ENCODE measurements at places on chromosomes 7 and 10.

DNA sequence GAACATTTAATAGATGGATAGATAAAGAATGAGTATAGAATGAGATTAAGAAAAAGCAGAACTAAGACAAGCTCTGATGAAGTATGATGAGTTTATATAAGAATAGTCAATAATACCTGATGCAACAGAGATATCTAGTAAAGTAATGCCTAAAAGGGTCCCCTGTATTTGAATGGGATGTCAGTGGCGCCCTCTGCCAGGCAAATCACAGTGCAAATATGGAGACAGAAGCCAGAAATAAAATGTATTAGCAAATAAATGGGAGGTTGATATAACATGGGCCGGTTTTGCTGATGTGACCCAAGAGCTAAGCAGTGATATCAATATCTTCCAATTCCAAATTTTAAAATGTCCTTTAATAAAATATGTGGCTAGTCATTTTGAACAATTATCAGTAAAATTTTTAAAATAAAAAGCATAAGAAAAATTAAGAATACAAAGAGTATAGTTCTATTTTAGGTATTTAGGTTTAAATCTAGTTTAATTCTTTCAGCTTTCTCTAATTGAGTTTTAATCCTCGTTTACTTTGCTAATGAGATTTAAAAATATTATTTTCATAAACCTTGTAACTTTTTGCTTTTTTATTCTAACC, 62.6 kb downstream of the ADK start:
- DNase-seq, result no peak

- DNase-seq, result no peak
These were observed 3.4 kb upstream of the GAL3ST4 start for GRCh38 chr7:100171840-100172239.

DNA sequence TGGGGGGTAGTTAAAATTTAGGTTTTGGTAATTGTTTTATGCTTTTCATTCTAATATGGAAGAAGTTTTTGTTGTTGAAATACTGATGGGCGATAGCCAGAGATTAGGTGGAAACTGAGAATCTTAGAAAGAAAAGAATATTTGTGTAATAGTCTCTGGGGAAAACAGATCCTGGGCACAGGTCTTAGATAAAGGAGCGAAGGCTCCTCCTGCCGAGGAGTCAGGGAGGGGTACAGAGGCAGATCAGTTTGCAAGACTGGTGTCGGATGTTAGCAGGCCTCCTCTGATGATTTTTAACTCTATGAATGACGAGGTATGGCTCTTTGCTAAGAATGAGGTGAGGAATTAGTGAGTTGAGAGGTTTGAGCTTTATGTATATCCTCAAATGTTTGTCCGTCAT, 339.7 kb downstream of the HGF start:
- no peak for DNase-seq

DNA sequence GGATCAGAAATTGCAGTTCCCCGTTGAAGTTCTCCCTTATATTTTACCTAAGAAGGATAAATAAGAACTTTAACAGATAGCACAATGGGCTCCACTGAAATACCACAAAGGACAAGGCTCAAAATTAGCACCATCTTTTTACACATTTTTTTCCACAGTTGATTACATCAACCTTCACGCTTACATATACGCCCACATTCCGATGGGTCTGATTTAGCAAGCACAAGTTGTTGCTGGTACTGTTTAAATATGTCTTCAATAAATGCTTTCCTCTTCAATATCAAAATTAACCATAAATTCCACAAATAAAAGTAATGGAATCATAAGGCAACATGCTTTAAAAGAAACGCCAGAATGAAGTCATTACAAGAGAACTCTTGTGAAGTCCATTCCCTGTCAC, 79.5 kb downstream of the NEBL start:
- DNase-seq, result no peak

DNA sequence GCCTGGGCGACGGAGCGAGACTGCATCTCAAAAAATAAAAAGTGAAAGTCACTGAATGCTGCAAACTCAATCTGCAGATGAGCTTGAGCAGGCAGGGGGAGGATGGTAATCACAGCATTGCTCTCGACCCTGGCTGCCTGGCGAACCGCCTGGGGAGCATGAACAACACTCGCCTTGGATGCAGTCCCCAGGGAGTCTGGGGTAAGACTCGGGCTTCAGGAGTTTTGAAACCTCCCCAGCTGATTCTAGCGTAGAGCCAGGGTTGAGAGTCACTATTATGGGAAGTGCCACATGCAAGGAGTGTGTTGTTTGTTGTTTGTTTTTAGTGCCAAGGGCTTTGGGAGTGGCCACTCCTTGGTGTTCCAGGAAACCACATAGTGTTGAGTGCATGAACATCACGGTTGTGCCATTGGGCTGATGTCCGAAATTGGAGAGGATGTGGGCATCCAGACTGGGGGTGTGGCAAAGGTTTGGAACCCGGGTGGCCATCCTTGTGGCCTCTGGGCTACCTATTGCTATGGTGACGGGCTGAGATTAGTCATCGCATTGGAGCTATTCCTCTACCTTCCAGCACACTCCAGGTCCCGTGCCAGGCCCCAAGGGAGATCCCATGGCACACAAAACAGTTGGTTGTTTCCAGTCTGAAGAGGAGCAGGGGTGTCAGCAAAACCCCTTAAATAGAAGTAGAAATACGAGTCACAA, 92.6 kb downstream of the RGS10 start:
- peak; percentile 1 for DNase-seq

GRCh38 chr7:27944643-27945042, 204.7 kb downstream of the TAX1BP1 start:
- DNase-seq, result no peak

- no peak for DNase-seq
These were observed 13.9 kb downstream of the GRB10 start for GRCh38 chr7:50768485-50769474.

- no peak for DNase-seq
These were observed 909.7 kb upstream of the AUTS2 start for GRCh38 chr7:68688416-68689086.

- no peak for DNase-seq
These were observed 652.1 kb downstream of the SUGCT start for GRCh38 chr7:40786909-40787308.

DNA sequence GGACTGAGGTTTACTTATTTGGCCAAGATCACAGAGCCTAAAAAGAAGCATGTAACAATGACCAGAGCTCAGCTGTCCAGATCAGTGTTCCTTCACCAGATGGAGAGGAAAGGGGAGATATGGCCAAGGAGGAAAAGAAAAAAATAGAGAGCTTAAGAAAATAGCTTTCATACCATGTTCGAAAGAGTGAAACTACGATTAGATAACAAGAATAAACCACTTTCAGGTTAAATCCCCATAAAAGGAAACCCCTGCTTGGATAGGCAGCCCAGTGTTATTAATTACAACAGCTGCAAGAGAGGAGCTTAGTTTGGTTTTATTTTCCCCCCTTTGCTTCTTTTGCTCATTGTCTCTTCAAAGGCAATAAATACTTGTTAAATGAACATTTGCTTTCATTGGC, 160.8 kb downstream of the ZNF438 start:
- no peak for DNase-seq

GRCh38 chr7:140165422-140165821, 11.4 kb downstream of the KDM7A start:
- DNase-seq, result no peak

- DNase-seq, result no peak
These were observed 100.1 kb downstream of the CACNB2 start for GRCh38 chr10:18240185-18240882.

GRCh38 chr7:99165816-99166215, 21.9 kb upstream of the SMURF1 start:
- DNase-seq, result no peak

DNA sequence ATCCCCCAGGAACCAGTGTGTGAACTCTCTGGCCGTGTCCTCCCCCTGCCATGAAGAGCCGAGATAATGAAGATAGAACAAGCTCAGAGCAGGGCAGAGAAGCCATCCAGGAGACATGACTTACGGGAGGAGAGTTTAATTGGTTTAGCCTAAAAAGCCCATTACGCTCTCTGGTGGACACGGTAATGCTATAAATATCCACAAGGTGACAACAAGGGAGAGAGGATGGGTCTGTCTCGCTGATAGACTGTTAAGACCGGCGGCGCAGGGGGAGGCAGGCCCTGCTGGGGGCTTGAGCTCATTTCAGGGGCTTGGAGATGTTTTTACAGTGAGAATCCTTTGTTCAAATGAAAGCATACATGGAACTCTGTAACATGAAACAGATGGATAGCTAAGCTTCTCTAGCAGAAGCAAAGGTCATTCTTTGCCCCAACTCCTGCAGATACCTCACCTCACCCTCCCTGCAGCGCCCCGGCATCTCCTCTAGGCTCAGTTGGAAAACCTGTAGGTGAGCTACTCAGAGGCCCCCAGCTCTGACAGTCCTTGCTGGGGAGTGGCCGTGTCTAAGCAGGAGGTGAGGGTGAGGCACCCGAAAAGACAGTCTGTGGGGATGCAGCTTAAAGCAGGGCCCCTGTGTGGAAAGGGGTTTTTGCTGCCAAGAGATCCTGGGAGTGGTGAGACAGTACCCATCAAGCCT, 40.8 kb upstream of the LOXL4 start:
- no peak for DNase-seq

GRCh38 chr10:3172081-3172445, 519 bp downstream of the PITRM1 start:
- no peak for DNase-seq

DNA sequence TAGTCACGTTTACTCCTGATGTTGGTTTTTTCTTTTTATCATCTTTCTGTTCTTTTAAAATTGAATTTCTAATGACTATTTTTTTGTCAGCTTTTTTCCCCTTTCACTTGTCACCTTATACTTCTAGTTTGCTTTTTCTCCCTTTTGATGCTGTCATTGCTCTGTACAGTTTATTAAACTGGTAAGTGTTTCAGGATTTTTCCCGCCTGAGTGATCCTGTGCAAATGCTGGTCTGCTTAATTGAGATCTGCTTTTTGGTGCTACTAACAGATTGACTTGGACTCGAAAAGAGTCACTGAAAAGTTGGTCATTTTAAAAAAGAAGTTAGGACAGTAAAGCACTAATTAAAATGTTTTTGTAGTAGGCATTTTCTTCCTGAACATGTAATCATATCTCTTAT, 95.2 kb downstream of the PHTF2 start:
- DNase-seq, result no peak

DNA sequence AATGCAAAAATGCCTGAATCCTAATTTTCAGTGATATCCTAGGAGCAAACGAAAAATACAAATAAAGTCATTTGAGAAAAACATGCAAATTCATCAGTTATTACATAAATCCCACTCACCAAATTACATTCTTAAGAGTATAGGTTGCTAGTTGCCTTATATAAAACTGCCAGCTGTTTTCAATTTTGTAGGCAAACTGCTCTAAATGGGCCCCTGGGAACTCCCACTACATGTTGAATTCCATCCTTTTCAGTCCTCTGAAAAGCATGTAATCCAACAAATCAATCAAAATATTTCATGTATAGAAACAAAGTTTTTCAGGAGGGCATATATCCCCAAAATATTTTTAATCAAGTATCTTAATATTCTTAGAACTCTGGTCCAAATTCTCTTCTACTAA, 2.1 kb upstream of the JMJD1C start:
- DNase-seq, result no peak

GRCh38 chr7:29287366-29287765, 92.8 kb downstream of the CHN2 start:
- peak; percentile 52 for DNase-seq

GRCh38 chr7:20980668-20981264, 194.1 kb upstream of the SP8 start:
- DNase-seq, result no peak

GRCh38 chr7:127588019-127588696, at the start of gene ARF5:
Gene ARF5, plus strand, starts transcription at chr7:127588411. Its CDS starts 88 bp downstream, at chr7:127588499.
- DNase-seq, result no peak
